Smooth muscle cell of bladder (primary cell): ENCODE measurements at places on chromosomes 1 and 21. TPM values are rescaled to one million over a fixed set of nuclear protein-coding genes. Genes with fewer than 3 reads are reported as not detected.

The GPR52 gene
- total RNA-seq = 0.43 and 0.55 TPM in 2 replicates

The GNL2 gene
- 59.7 and 70.9 TPM in 2 replicates for total RNA-seq

The HPDL gene
- total RNA-seq = 0.14 and 0.74 TPM in 2 replicates

The OR2AK2 gene
- not detected in 2 replicates for total RNA-seq

The FLAD1 gene
- total RNA-seq = 17.2 and 18.7 TPM in 2 replicates

The CRABP2 gene
- 17.5 and 37.3 TPM in 2 replicates for total RNA-seq

The SLC22A15 gene
- total RNA-seq = 6.8 and 10.5 TPM in 2 replicates

The CACNA1E gene
- not detected in 2 replicates for total RNA-seq

The MX1 gene
- 4.4 and 14.6 TPM in 2 replicates for total RNA-seq

The ZNF683 gene
- total RNA-seq = not detected in 2 replicates

The CD1E gene
- total RNA-seq = not detected in 2 replicates

The NIBAN1 gene
- 52.6 and 68.2 TPM in 2 replicates for total RNA-seq

The ACKR1 gene
- not detected in 2 replicates for total RNA-seq

The LRRC53 gene
- total RNA-seq = not detected in 2 replicates

The KCNE1 gene
- total RNA-seq = 0.55 and 0.85 TPM in 2 replicates

The BRINP2 gene
- 0.28 and 0.57 TPM in 2 replicates for total RNA-seq

The CENPS gene
- total RNA-seq = 11.2 and 15.2 TPM in 2 replicates

The CA6 gene
- total RNA-seq = not detected in 2 replicates

The SPRR2E gene
- not detected in 2 replicates for total RNA-seq

The ARHGEF10L gene
- 11.1 and 15.1 TPM in 2 replicates for total RNA-seq

The ERRFI1 gene
- 23.5 and 26.8 TPM in 2 replicates for total RNA-seq

The HMGN1 gene
- 190 and 216 TPM in 2 replicates for total RNA-seq

The ARHGEF16 gene
- total RNA-seq = under 0.01 and 0.09 TPM in 2 replicates

The ALPL gene
- 1.1 and 1.5 TPM in 2 replicates for total RNA-seq

The S100A11 gene
- 28.8 and 30.6 TPM in 2 replicates for total RNA-seq

The RAB25 gene
- not detected in 2 replicates for total RNA-seq

The BGLAP gene
- total RNA-seq = 0.09 and 0.14 TPM in 2 replicates
